ENCODE measurements at places on chromosomes 11 and 22. TPM values are rescaled to one million over a fixed set of nuclear protein-coding genes. Genes with fewer than 3 reads are reported as not detected.

TEX54 gene
- not detected for total RNA-seq

CCDC34 gene
- 1.2 TPM for total RNA-seq

APOBEC3C gene
- total RNA-seq, result 30.5 TPM

CCDC73 gene
- not detected for total RNA-seq

OR52N1 gene
- total RNA-seq, result not detected

IRAG1 gene
- 4.2 TPM for total RNA-seq

CAVIN3 gene
- 460 TPM for total RNA-seq

CD3G gene
- not detected for total RNA-seq

OR51E2 gene
- not detected for total RNA-seq

TRPM5 gene
- total RNA-seq, result 0.12 TPM

RHOD gene
- total RNA-seq, result 28.9 TPM

RTL10 gene
- 10.7 TPM for total RNA-seq

OR8G1 gene
- not detected for total RNA-seq

GAL gene
- not detected for total RNA-seq

KRTAP5-9 gene
- total RNA-seq, result not detected

TBC1D22A gene
- total RNA-seq, result 17.3 TPM

PPFIBP2 gene
- 1.3 TPM for total RNA-seq

CD248 gene
- 500 TPM for total RNA-seq

VPS11 gene
- total RNA-seq, result 18.2 TPM

SAC3D1 gene
- total RNA-seq, result 19.7 TPM

ASCL2 gene
- not detected for total RNA-seq

SERGEF gene
- total RNA-seq, result 13.0 TPM

Data from pericardium fibroblast (primary cell).